ENCODE measurements at places on chromosomes 2 and 18.

- DNase-seq, result no peak
Measured at GRCh38 chr2:238107525-238108422, 7.6 kb downstream of the ESPNL start.

- DNase-seq, result no peak
Measured at GRCh38 chr2:235541838-235542549, 48.2 kb downstream of the AGAP1 start.

DNA sequence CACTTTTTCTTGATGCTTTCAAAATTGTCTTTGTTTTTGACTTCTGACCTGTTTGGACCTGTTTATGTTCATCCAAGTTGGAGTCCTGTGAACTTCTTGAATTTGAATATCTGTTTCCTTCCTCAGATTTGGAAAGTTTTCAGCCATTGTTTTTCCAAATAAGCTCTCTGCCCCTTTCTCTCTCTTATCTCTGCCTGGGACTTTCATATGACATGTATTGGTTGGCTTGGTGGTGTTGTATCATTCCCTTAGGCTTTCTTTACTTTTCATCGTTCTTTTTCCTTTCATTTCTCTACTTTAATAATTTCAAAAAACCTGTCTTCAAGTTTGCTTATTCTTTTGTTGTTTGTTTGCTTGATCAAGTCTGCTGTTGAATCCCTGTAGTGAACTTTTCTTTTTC lies 60.1 kb upstream of the LDLRAD4 start:
- DNase-seq, result no peak

DNA sequence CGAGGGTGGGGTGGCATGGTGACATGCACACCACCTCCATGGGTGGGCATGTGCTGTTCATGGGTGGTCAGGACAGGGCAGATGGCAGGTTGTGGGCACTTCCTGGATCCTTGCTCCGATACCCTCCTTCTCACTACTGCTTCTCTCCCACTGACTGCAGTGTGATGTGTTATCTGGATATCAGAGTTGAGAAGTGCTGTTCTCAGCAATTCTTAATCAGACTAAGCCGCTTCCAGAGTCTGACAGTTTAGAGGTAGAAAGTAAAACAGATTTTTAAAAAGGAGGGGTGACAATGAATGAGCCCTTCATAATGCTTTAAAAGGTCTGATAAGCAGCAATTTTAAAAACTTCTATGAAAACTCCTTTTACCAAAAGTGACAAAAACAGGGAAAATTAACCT lies 33.9 kb downstream of the SIGLEC15 start:
- no peak for DNase-seq

GRCh38 chr2:28644760-28645159 lies 106.9 kb upstream of the PPP1CB start:
- DNase-seq, result no peak

GRCh38 chr2:88658326-88658725 lies 31.1 kb upstream of the EIF2AK3 start:
- no peak for DNase-seq
